Mucosa of gallbladder (tissue), 1 donor: ENCODE measurements at places on chromosomes 16 and 17.

DNA sequence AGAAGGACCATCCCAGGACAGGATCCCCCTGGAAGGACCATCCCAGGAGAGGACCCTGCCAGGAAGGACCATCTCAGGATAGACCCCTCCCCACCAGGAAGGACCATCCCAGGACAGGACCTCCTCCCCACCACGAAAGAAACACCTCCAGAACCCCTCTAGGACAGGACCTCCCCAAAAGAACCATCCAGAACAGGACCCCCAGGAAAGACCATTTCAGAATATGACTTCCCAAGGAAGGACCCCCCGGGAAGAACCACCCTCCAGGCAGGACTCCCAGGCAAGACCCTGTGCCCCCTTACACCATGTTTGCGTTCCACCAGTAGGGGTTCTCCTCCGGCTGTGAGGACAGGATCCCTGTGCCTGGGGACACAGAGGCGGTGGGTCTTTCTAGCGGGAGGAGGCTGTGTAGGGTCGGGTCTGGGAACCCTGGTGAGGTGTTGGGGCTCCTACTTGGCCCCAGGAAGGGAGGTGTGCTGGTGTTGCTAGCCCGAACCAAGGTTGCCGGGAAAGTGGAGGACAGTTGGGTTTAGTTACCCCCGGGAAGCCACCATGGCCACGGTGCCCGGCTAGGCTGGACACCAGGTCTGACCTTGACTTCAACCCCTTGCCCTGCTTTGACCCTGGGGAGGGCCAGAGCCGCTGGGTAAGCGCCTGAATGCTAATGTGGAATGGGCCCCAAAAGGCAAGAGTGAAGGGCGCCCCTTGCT, 2.2 kb downstream of the NOTUM start:
- DNase-seq: no peak

GRCh38 chr17:7612294-7612640, 2.4 kb downstream of the FXR2 start:
- no peak for DNase-seq

DNA sequence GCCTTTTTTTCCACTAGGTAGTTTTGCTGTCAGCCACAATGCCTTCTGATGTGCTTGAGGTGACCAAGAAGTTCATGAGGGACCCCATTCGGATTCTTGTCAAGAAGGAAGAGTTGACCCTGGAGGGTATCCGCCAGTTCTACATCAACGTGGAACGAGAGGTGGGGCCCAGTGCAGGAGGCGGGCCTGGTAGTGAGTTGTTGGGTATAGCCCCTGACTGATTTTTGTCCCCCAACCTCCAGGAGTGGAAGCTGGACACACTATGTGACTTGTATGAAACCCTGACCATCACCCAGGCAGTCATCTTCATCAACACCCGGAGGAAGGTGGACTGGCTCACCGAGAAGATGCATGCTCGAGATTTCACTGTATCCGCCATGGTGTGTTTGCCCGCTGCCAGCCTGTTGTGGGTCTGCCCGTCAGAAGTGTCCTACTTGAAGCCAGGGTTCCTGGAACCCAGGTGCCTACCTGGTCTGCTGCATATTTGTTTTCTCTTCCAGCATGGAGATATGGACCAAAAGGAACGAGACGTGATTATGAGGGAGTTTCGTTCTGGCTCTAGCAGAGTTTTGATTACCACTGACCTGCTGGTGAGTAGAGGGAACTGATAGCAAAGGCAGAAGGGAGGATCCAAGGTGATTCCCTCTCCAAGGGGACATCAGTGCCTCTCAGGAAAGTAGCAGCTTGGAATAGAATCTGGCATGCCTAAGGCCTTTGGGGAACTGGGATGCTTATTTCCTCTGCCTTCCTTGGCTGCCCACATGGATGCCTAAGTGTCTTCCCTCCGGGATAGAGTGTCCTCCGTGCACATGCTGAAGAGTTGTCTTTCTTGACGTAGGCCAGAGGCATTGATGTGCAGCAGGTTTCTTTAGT, 1.9 kb upstream of the CD68 start:
- DNase-seq: no peak

DNA sequence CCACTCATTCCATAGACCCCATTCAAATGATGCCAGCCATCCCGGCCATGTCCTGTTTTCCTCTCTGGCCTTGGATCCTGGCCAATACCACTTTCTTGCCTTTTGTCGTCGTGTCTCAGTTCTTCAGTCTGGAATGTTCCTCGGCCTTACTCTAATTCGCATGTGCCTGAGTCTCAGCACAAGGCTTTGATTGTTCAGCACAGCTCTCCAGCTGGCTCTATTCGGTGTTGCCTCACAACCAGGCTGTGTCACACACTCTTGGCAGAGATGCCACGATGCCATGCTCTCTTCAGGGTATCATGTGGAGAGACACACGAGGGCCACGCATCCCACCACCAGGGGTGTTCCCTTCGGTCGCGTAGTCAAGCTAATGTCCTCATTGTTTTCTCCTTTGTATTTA, 1.8 kb upstream of the VPS4A start:
- DNase-seq: no peak

DNA sequence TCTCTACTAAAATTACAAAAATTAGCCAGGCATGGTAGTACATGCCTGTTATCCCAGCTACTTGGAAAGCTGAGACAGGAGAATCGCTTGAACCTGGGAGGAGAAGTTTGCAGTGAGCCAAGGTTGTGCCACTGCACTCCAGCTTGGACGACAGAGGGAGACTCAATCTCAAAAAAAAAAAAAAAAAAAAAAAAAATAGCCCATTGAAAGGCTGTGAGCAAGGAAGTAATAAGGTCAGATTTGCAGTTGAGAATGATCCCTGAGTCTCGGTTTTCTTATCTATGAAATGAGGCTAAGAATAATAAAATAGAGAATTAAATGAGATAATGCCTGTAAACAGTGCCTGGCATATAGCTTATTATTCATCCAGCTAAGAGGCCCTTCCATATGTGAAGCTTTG, 1.3 kb upstream of the PDK2 start:
- no peak for DNase-seq

DNA sequence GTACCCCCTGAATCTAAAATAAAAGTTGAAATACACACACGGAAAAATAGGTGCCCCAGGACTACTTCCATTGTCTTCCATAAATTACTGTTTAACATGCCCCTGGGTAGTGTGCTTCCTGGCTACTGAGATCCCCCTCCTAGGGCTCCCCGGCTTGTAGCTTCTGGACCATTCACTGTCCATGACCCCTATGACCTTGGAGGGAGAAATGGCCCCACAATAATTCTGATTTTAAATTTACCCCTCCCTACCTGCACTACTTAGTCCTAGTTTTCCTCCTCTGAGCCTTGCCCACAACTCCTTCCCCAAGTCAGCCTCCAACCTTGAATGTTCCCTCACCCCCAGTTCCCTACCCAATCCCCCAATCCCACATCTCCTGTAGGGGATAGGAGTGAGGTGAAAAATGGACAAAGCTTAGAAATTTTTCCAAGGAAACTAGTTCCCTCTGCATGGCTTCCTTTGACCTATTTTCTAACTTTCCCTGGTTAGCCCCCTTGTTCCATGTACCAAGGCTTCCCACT, 9.5 kb upstream of the MSL1 start:
- no peak for DNase-seq

DNA sequence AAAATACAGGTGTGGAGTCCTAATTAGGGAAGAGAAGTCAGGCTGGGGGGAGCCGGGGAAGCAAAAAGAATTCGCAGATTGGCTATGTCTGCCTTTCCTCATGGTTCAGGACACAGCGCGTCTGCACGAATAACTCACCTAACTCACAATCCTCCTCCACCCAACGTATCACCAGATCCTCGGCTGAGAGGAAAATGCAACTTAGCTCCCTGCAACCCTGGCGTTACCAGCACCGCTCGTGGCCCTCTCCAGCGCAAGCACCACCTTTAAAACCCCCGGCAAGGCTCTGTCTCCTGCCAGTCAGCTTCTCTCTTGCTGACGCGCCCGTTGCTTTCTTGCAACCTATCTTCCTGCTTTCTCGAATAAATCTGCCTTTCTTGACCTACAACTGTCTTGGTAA, 49.8 kb upstream of the METRNL start:
- no peak for DNase-seq
